ENCODE measurements at places on chromosomes 3 and 15. TPM values are rescaled to one million over a fixed set of nuclear protein-coding genes. Genes with fewer than 3 reads are reported as not detected.

DNA sequence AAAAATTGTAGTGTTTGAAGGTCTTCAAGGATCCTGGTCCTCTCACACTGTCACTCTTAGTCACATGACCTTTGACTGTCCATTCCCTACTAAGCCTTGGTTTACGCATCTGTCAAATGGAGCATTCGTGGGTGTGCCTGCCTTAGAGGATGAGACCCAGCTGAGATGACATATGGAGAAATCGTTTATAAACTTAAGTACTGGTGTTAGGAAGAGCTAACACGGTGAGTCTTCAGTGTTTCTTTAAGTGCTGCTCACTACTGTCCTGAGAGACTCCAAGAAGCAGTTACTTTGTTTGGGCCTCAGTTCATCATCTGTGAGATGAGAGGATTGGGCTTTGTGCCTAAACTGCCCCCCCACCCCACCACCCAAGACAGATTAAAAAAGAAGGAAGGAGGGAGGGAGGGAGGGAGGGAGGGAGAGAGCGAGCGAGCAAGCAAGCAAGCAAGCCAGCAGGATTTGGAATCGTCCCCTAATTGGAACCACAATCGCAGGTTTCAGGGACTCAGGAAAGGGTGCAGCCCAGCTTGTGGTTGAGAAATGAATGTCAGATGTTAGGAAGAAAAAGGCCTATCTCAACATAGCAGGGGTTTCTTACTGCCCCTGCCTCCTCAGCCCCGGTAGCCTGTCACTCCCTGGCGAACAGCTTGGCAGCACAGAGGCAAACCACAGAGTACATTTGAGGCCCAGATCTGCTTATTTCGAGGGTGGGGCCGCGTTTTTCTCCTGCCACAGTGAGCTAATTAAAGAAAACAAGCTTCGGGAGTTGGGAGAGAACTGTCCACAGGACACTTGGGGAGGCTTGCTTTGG, 32.7 kb downstream of the SMAD3 start:
- DNase-seq = no peak

- DNase-seq = no peak
Observed at GRCh38 chr3:184526088-184526433, 35.5 kb upstream of the EPHB3 start.

DNA sequence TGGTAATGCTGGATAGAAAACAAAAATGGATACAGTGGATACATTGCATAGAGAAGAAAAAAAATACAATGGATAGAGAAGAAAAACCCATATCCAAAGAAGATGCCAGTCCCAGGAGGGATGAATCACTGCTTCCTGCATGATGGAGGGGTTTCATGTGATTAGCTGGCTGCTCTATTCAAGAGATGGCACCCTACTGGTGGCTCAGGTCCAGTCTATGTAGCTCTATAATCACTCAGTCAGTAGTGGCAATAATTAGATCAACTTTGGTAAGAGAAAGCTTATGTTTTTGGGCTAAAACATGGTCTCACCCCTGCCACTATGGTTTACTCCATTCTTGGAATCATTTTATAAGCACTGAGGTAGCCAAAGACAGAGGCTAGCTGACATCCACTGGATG, 33.7 kb upstream of the NOX5 start:
- DNase-seq = no peak

The WNT7A gene
- total RNA-seq = 1.4 TPM

Data from ureter (tissue), 1 donor.